ENCODE measurements at places on chromosomes 2 and 18.

- no peak for DNase-seq
These were observed 107.4 kb downstream of the PDCL3 start for GRCh38 chr2:100670232-100670631.

DNA sequence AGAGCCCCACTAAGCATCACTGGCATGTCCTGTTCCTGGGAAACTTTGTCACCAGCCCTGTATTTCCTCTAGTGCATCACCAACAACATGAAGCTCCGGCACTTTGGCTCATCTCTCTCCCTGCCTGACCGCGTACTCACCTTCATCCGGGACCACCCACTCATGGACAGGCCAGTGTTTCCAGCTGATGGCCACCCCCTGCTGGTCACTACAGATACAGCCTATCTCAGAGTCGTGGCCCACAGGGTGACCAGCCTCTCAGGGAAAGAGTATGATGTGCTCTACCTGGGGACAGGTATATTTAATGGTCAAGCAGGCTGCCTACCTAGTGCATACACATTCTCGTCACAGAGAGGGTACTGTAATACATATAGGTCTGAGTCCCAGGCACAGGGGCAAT is 21.0 kb downstream of the SEMA4F start:
- no peak for DNase-seq

- no peak for DNase-seq
These were observed 1.6 kb downstream of the TSHZ1 start for GRCh38 chr18:75211953-75212750.

DNA sequence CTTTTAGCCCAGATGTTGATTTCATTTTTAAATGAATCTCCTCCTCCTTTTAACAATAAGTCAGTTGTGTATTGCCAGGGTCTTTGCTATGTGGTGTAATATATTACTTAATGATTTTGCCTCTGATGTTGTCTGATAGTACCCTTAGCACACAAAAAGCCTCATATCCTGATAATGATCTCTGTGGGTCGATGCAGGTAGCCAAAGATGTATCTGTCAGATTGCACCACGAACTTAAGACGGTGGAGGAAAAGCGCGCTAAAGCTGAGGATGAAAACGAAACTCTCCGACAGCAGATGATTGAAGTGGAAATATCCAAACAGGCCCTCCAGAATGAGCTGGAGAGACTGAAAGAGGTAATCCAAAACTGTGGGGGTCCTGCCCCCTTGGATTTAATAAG is 14.8 kb downstream of the MTCL1 start:
- DNase-seq: no peak

DNA sequence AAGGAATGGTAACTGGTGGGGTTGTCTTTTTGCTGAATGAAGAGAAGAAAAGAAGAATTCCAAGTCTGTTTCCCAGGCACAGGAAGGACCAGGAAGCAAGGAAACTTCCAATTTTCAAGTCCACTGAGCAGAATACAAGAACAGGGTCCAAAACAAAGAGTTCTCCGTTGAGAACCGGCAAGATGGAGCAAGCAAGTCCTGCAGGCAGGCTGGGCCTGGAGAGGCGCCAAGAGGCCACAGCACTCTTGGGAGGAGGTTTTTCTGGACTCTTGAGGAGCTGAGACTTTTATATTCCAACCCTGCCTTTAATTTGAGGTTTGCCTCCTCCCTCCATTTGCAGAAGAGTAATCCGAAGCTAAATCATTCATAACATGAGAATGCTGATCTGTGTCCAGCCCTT is 224.5 kb downstream of the IKZF2 start:
- DNase-seq: no peak

GRCh38 chr2:74419345-74419744 is 2.1 kb downstream of the C2orf81 start:
- DNase-seq: no peak

DNA sequence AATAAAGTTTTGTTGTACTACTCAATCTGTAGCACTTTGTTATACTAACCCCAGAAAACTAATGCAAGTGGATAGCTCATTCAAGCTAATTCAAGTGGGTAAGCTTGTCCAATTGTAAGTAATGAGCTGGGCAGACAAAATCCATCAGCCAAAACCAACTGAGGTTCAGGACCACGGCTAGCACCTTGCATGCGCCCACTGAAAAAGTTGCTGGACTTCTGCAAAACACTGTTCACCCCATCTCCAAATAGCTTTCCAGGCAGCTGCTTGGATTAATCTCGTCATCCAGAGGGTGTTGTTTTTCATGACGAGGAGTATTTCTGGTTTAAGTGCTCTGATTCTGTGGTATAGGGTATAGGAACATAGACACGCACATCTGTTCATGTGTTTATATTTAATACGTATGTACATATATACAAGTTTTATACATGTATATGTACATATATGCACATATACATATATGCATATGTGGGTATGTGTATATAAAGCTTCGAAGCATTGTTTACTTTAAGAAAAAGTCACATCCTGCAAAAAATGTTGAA is 307.5 kb downstream of the GALR1 start:
- DNase-seq: no peak

- no peak for DNase-seq
These were observed 86.6 kb upstream of the POMC start for GRCh38 chr2:25254961-25255360.

DNA sequence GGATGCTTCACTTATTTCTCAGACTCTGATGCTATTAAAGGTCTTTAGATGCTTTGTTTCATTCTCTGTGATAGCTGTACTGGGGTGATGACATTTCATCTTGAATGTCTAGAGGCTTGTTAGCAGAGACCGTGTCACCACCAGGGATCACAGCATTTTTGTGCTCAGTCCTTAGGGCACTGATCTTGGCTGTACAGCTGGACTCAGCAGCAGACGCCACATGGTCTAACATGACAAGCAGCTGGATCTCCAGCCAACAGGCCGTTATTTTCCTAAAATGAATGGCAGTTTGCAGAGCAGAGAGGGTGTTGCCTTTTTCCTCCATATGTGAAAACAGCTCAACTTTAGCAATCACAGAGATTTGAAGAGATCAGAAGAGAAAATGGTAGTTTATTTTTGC is 491.8 kb downstream of the CDH2 start:
- no peak for DNase-seq

GRCh38 chr18:79698668-79699335 is 19.2 kb downstream of the CTDP1 start:
- DNase-seq: no peak

DNA sequence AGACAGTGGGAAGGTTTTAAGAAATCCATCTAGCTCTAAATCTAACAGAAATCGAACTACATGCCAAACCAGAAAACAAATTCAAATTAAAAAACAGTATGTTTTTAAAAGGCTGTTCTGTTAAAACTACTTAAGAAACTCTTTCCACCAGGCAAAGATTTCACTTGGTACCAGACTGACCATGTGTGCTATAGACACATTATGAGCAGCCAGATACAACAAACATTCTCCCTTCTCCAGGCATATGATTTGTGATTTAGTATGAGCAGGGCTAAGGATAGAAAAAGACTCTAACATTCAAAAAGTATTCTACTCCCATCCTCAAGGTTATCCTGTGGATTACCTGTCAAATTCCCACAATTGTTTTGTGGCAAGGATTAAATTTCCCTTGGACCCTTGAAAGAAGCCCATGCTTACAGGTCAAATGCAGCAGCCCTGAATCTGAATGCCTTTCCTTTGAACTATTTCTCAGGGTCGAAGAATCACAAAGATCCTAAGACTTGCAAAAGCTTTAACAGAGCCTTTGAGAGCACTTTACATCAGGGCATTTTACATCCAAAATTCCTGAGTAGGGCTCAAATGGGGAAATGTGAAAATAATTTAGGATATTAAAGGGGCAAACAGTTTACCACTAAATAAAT is 42.5 kb upstream of the TTC32 start:
- no peak for DNase-seq

- DNase-seq: no peak
These were observed 2.0 kb downstream of the NBEAL1 start for GRCh38 chr2:203016716-203017115.
